Spleen (tissue), 13 donors: ENCODE measurements at places on chromosomes 2 and 18. TPM values are rescaled to one million over a fixed set of nuclear protein-coding genes. Genes with fewer than 3 reads are reported as not detected.

The LCT gene
- polyA plus RNA-seq: 0.02 TPM

The SH2D6 gene
- polyA plus RNA-seq: 0.20 TPM

The MYO7B gene
- 103 TPM for polyA plus RNA-seq

The NEU2 gene
- polyA plus RNA-seq: not detected

The UGT1A6 gene
- not detected for polyA plus RNA-seq

The IL18R1 gene
- polyA plus RNA-seq: 4.8 TPM

The MRPL44 gene
- polyA plus RNA-seq: 19.4 TPM

The SERPINB3 gene
- not detected for polyA plus RNA-seq

The EFR3B gene
- 2.6 TPM for polyA plus RNA-seq

The DLGAP1 gene
- polyA plus RNA-seq: 0.77 TPM

The CAD gene
- polyA plus RNA-seq: 18.3 TPM

The SLC9A2 gene
- polyA plus RNA-seq: 0.02 TPM

The OR6B2 gene
- not detected for polyA plus RNA-seq

The SRSF7 gene
- 214 TPM for polyA plus RNA-seq

The NEURL3 gene
- 1.2 TPM for polyA plus RNA-seq

The TMX3 gene
- 28.3 TPM for polyA plus RNA-seq

The GULP1 gene
- polyA plus RNA-seq: 0.83 TPM

The DCTN1 gene
- 77.2 TPM for polyA plus RNA-seq

The FAM168B gene
- polyA plus RNA-seq: 10.9 TPM

The TBR1 gene
- not detected for polyA plus RNA-seq

The CCDC68 gene
- polyA plus RNA-seq: 3.7 TPM

The ASPRV1 gene
- 1.9 TPM for polyA plus RNA-seq

The RAD51AP2 gene
- polyA plus RNA-seq: not detected

The SRD5A2 gene
- not detected for polyA plus RNA-seq

The FBLN7 gene
- 2.1 TPM for polyA plus RNA-seq
